Ascending aorta (tissue), 2 donors: ENCODE measurements at places on chromosomes 2 and 18.

GRCh38 chr18:60570172-60570571 lies 197.6 kb upstream of the MC4R start:
- no peak for DNase-seq

- no peak for DNase-seq
Observed at GRCh38 chr2:54077088-54077900, 38.1 kb upstream of the ACYP2 start.

DNA sequence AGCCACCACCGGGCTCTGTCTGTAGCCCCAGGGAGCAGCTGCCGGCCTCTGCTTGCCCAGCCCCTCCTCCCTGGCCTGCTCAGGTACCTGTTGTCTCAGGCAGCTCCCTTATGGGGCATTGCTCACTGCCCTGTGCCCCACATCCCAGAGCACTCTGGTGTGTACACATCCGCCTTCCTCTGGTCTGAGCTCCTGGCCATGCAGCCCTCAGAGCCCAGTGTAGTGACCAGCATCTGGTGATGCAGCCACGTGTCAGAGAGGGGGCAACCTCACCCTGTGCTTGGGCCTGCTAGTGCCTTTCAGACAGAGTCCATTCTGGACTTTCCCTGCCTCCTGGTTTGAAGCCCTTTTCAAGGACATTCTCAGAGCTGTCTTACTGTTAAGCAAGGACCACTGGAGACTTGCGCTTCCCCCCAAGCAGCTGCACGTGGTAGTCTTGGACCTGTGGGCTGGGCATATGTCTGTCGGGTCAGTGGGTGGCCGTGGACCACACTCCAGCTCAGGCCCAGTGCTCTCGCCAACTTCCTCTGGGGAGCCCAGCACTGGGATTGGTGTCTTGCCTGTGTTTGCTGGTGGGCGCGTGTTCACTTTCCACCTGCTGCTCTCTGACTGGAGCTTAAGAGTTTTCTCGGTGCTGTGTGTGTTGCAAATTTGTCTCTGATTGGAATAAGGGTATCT lies 30.7 kb downstream of the DGKD start:
- no peak for DNase-seq

DNA sequence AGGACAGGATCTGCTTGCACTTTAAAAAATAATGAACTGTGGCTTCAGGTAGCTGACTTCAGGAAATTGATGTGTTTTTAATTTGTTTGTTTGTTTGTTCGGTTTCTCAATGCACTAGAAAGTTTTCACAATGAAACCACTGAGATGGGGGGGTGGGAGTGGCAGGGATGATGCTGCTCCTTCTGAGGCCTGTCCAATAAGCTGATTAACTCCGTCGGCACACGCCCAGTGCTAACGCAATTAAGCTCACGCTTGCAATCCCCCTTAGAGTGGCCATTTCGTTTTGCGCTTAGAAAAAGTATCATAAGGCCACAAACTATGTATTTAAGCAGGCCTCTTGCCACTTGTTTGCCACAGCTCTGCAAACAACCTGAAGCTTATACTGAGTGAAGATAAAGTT lies 12.5 kb upstream of the GPR39 start:
- no peak for DNase-seq
